ENCODE measurements at places on chromosomes 5 and 9.

DNA sequence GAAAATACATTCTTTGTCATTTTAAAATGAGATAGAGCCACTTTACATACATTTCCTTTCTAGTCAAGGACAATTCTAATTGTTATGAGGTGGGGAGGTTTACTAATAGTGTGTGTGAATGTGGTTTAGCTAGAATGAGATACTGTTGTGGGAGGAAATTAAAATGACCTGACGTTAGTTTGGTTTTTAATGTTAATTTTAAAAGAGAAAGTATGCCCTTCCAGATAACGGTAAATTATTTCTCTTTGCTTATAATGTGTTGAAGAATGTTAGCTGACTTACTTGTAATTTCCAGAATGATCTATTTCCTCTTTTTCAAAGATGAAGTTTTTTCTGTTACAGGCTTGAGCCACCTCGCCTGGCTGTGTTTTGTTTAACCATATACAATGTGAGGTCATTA lies 1.7 kb upstream of the TAF7 start:
- DNase-seq = no peak

DNA sequence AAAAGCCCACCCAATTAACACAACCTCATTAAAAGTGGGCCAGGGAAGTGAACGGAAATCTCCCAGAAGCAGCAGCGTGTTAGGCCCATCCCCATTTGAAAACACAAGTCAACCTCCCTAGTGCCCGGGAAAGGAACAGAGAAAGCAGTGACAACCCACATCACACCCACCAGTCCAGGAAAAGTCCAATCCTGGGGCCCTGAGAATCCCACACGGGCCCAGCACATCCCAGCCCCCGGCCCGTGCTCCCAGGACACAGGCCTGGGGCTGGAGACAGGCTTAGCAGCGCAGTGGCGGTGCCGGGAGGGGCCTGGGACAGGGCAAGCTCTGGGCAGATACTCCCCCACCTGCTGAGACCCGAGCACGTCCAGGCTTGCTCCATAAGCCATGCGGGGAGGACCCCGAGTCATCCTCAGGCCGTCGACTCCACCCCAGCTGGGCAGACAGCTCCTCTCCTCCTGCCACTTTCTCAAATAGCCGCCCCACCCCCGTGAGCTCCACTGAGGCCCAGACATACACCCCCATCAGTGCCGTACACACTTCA lies 101.0 kb downstream of the KCNT1 start:
- no peak for DNase-seq

GRCh38 chr9:131096269-131097125 lies at the start of gene AIF1L:
Gene AIF1L, plus strand, starts transcription at chr9:131096531. Its CDS starts 99 bp downstream, at chr9:131096630.
- DNase-seq = peak; percentile 42

DNA sequence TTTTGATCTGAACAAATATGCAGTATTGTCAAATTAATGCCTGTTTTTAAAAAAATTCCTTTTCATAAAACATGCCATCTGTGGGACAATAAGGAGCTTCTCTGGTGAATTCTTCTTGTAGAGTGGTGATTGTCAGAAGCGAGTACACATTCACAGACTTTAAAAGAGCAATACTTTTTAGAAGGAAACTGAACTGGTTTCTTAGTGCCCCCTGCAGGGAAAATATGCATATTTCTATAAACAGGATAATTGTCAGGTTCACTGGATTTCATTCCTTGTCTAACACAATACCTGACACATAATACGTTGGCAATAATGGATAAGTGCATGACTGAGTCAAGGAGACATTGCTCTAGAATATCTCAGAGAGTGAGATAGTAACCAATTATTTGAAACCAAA lies 133.7 kb downstream of the KIF4B start:
- DNase-seq = no peak

DNA sequence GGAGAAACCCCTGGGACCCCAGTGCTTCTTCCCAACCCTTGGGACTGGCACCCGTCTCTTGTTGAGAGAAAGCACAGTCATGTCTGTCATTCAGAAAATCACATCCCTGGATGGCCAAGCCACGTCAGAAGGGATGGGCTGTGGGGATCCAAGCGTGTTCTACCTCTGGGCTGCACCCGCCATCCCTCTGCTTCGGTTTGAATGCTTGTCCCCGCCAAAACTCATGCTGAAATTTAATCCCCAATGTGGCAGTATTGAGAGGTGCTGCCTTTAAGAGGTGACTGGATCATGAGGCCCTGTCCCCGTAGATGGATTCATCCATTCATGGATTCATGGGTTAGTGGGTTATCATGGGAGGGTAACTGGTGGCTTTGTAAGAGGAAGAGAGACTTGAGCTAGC lies 27.0 kb downstream of the CEL start:
- DNase-seq = no peak

DNA sequence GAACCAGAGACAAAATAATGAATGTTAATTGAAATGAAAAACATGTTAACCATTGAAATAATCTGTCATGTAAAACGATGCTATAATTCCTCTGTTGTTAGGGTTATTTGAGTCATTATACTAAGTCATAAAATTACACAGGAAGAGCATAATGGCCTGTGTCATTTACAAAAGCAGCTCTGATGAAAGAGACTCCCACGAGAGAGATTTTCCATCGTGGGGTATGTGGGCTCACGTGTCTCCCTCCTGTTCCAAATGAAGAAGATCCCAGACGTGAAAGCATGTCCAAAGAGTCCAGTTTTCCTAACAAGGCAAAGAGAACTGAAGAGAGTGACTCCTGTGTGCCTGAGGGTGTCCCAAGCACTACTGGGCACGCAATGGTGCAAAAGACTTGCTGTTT lies 379.8 kb downstream of the SPOCK1 start:
- no peak for DNase-seq

GRCh38 chr9:103991698-103992097 lies 102.4 kb upstream of the SMC2 start:
- DNase-seq = peak; percentile 1

GRCh38 chr9:138075496-138075895 lies 197.9 kb downstream of the CACNA1B start:
- DNase-seq = no peak

DNA sequence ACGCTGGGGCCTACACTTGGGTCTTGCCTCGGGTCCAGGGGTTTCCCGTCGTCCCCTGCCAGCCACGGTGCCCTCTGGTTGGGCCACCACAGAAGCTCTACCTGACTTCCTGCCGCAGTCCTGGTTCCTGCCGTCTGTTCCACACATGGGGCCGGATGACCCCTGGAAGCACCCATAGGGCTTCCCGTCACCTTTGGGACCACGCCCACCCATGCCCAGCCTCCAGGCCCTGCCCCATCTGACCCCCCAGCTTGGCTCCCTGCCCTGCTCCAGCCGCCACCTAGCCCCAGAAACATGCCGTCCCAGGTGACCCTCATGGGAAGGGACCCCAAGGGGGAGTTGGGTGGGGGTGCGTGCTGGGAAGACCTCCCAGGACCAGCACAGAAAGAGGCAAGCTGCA lies 13.7 kb downstream of the MRPL36 start:
- DNase-seq = no peak

GRCh38 chr9:114238472-114238871 lies 83.1 kb downstream of the COL27A1 start:
- DNase-seq = no peak

DNA sequence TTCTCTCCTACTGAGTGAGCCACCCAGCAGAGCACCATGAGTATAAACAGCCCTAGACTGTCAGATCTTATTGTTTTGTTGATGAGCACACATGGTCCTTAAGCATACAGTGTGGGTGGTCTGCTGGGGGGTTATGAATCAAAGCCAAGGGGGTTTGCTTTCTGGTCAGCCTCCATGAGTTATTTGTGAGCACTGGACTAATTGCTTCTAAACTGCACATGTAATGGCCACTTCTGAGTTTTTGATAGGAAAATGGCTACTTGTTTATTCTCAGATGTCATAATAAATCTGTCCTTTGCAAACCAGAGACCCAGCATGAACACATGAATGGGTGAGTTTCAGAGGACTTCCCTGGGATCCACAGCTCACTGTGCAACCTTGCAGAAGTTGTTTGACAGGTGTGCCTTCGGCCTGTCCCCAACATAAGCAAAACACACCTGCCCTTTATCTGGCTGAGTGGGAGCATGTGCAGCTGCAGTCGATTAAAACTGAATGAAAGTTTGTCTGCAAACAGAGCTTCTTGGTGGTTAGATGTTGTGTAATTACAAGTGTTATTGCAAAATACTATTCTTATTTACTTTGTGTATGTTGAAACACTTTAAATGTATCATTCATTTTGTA lies 35.9 kb downstream of the MAMDC2 start:
- DNase-seq = no peak
